ENCODE measurements at places on chromosomes 7 and 10.

- no peak overlapping the region for H3K27ac ChIP-seq
- H3K27me3 ChIP-seq: no peaks in the 10 kb centered on the region
Observed at GRCh38 chr10:25786161-25786560, 147.9 kb upstream of the MYO3A start.

DNA sequence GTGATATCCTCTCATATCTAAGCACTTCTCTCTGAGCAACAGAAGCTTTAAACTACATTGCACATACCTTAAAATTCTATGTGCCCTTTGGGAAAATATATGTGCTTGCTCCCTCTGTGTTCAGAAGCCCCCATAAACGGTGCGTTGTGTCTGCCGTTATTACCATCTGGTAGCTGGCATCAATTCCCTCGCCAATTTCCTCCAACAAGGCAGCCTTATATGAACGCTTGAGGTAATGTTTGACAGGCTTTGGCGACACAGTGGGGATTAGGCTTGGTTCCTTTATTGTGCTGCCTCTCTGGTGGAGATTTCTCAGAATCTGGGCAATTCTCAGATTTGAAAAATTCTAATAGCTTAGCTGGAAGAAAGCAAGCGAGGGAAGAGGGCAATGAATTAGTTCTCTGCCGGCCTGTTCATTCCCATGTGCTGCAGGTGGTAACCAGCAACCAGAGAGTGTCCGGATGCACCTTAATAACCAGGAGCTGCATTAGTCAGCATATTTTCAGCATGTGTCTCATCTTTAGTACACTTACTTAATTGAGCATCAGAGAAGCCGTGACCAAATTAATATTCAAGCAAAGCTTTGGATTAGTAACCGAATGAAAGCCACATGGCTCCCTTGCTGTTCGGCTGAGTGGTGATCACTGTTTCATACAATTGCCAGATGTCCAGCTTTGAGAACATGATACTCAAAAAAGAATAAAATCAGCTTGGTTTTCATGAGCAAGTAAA lies 7.3 kb upstream of the PPP1R17 start:
- no peak overlapping the region for H3K4me3 ChIP-seq
- no peak for DNase-seq
- no peaks in the 10 kb centered on the region for H3K27me3 ChIP-seq

GRCh38 chr10:50533296-50533695 lies 90.5 kb downstream of the SGMS1 start:
- H3K27me3 ChIP-seq: no peaks in the 10 kb centered on the region
- H3K4me3 ChIP-seq: no peak overlapping the region
- no peaks in the 10 kb centered on the region for H3K36me3 ChIP-seq
- DNase-seq: no peak

DNA sequence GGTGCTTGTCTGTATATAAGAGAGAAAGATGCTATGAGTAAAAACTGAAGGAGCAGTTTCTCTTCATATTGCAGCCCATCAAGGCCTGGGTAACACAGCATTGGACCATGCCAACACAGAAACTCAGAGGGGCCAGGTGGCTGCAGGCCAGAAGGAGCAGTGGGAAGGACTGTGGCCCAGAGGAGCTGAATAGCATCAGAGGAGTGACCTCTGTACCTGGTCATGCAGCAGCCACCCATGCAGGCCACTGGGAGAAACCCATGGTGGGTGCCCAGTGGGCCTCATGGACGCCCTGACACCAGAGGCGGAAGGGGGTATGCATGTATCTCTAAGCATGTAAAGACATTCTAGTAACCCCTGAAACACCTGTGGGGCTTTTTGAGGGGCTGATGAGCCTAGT lies 75.9 kb upstream of the YAE1 start:
- no peak for DNase-seq
- H3K27ac ChIP-seq: no peak overlapping the region
- H3K4me3 ChIP-seq: no peak overlapping the region
- no peaks in the 10 kb centered on the region for H3K27me3 ChIP-seq

- DNase-seq: no peak
- H3K4me3 ChIP-seq: no peak overlapping the region
- no peaks in the 10 kb centered on the region for H3K36me3 ChIP-seq
- H3K27ac ChIP-seq: no peak overlapping the region
Observed at GRCh38 chr10:58661336-58661735, 148.7 kb downstream of the BICC1 start.

DNA sequence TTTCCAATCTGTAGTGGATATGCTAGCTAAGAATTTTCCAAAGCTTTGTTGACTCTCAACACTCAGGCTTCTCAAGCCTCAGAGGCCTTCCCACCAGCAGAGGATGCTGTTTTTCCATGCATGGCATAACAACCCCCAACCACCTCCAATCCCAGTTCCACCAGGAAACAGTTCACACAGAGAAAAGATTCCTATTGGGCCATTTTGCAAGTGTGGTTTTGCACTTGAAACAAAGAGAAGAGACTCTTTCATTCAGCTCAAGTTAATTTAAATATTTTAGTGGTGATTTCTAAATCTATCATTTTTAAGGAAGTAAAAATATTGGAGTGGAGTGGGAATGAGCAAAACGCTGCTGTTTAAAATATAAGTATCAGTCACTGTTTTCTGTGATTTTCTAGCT lies 105.6 kb upstream of the COL1A2 start:
- H3K4me3 ChIP-seq: no peak overlapping the region
- peak; percentile 61 for DNase-seq

- no peak overlapping the region for H3K27ac ChIP-seq
- no peak for DNase-seq
- H3K4me3 ChIP-seq: no peak overlapping the region
- no peaks in the 10 kb centered on the region for H3K36me3 ChIP-seq
- H3K4me1 ChIP-seq: no peaks in the 10 kb centered on the region
Observed at GRCh38 chr10:106255111-106255678, 909.3 kb downstream of the SORCS1 start.

DNA sequence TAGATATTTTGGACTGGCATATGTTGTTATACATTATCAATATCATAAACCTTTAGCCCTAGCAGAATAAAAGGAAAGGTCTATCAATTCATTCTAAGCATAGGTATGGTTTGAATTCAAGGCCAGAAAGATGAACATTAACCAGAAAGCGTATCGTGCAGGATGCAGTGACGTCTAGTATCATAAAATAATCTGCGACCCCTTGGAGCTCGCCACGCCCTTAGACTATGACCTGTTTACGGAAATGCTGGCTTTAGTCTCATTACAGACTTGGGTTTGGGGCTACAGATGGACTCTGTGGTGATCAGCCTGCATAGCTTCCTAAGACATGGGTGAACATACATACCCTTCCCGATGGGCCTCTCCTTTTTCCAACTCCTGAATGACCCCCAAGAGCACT lies 21.5 kb downstream of the INSYN2A start:
- H3K4me3 ChIP-seq: no peak overlapping the region
- no peak overlapping the region for H3K27ac ChIP-seq

DNA sequence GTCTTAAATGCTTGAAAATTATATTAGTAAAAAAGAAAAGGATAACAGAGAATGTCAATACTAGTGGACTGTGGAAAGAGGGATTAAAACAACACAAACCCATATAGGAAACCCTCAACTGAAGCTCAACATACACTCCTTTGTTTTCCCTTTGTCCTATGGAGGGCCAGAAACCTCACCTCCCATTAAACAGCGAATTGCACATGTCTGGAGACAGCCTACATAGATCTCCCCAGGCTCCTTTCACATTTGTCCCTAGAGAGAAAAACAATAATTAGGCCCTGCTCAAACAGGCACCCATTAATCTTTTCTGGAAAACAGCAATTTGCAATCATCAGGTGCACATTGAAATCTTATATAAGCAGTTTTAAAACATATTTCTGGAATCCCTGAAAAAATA lies 87.6 kb upstream of the SEMA3D start:
- no peak overlapping the region for H3K4me3 ChIP-seq
- no peaks in the 10 kb centered on the region for H3K27me3 ChIP-seq
- no peak for DNase-seq
- H3K36me3 ChIP-seq: no peaks in the 10 kb centered on the region
- no peak overlapping the region for H3K27ac ChIP-seq

DNA sequence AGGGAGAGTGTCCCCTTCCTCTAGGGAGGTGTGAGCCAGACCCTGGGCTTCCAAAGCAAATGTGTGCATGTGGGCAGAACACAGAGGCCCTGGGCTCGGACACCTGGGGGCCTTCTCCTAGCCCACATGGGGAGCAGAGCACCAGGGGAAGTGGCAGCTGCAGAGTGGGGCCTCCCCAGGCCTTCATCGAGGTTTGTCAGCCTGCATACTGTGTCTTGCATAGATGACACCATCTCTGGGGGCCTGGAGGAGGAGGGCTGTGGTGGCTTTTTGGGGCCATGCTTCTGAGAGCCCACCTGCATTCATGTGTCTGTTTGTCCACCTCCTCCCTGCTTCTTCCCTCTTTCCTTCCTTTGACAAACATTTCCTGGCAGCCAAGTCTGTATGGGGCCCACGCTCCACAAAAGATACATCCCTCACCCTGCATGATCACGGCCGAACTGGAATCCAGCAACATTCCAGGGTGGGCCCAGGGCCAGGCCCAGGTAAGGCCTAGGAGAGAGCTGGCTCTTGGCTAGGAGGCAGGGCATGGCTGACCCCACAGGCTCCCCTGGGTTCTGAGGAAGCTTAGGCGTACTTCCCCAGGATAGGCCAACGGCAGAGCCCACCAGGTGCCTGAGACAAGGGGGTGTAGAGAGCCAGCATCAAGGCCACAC lies 79.2 kb downstream of the ZMIZ1 start:
- no peak overlapping the region for H3K27ac ChIP-seq
- no peaks in the 10 kb centered on the region for H3K27me3 ChIP-seq
- H3K4me3 ChIP-seq: no peak overlapping the region
- H3K36me3 ChIP-seq: peaks cover 2% of the 10 kb centered on the region
- peaks cover 12% of the 10 kb centered on the region for H3K4me1 ChIP-seq
- no peak for DNase-seq

GRCh38 chr10:121459622-121460453 lies 138.4 kb downstream of the FGFR2 start:
- no peak for DNase-seq
- no peaks in the 10 kb centered on the region for H3K27me3 ChIP-seq
- H3K27ac ChIP-seq: no peak overlapping the region
- no peak overlapping the region for H3K4me3 ChIP-seq

DNA sequence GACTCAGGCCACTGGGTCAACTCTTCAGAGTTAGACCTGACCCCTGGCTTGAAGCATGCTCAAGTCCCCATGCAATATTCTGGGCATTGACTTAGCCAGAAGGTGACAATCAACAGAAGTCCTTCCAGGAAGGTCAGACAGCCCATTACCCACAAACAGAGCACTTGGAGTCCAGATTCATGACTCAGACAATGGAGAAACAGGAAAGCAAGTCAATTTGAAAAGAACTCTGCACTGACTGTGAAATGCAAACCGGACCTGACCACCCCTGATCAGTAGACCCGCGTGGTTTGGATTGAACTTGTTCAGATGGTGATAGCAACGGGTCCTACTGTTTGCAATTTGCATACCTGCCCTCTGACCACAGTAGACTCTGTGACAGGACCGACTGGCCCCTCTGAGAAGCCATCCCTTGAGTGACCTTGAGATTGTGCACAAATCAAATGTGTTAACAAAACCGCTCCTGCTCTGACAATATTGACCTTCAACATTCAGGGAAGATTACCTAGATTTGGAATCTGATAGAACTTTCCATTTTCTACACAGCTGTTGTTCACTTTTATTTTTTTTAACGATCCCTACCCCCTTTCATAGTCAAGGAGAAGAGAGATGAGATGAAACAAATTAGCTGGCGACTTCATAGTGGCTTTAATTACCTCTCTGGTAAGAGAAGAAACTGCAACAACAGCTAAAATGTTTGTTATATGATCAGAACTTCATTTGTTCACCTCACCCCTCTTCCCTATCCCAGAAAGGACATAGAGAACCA lies 138.7 kb downstream of the NRP1 start:
- no peaks in the 10 kb centered on the region for H3K4me1 ChIP-seq
- no peak overlapping the region for H3K4me3 ChIP-seq
- no peak overlapping the region for H3K27ac ChIP-seq
- peaks cover 94% of the 10 kb centered on the region for H3K36me3 ChIP-seq
- DNase-seq: no peak
- H3K27me3 ChIP-seq: no peaks in the 10 kb centered on the region

GRCh38 chr7:142808802-142809583 lies 38.2 kb downstream of the PRSS2 start:
- no peak overlapping the region for H3K4me3 ChIP-seq
- H3K36me3 ChIP-seq: no peaks in the 10 kb centered on the region
- H3K27me3 ChIP-seq: no peaks in the 10 kb centered on the region
- no peak overlapping the region for H3K27ac ChIP-seq
- DNase-seq: no peak
- H3K4me1 ChIP-seq: no peaks in the 10 kb centered on the region

GRCh38 chr7:111174510-111174909 lies 83.6 kb downstream of the LRRN3 start:
- no peak overlapping the region for H3K4me3 ChIP-seq
- H3K27me3 ChIP-seq: no peaks in the 10 kb centered on the region
- no peaks in the 10 kb centered on the region for H3K4me1 ChIP-seq
- no peak overlapping the region for H3K27ac ChIP-seq

Measured in neuronal stem cell (in vitro differentiated cells).